Kidney (tissue), 22 donors: ENCODE measurements at places on chromosomes 6 and 20.

DNA sequence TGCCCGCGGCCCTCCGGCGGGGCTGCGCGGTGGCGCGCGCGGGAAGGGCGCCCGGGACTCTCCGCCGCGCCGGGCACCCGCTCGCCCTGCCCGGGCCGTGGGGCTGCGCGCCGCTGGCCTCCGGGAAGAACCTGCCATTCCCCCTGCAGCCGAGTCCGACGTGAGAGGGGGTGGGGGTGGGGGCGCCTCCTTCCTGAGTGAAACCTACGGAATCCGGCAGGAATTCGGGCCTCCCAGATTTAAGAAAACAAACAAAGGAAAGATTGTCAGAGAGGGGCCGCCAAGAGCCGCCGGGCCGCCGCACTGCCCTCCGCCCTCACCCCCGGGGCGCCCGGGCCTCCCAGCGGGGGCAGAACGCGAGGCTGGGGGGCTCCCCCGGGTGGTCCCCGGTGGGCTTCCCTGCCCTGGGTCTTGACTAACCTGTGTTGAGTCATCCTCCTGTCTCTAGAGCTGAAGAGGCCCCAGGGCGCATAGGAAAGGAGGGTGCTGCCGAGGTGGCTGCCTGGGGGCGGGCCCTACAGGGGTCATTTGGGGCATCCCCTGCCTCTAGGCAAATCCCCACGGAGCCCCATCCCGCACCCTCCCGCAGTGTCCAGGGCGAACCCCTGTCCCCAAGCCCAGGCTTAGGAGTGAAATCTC, 42.2 kb upstream of the FOXP4 start:
- DNase-seq: peak; percentile 78

GRCh38 chr6:26351544-26351953, 13.4 kb upstream of the BTN3A2 start:
- DNase-seq: peak; percentile 23

- no peak for DNase-seq
Observed at GRCh38 chr20:40463171-40463570, 225.9 kb downstream of the MAFB start.

DNA sequence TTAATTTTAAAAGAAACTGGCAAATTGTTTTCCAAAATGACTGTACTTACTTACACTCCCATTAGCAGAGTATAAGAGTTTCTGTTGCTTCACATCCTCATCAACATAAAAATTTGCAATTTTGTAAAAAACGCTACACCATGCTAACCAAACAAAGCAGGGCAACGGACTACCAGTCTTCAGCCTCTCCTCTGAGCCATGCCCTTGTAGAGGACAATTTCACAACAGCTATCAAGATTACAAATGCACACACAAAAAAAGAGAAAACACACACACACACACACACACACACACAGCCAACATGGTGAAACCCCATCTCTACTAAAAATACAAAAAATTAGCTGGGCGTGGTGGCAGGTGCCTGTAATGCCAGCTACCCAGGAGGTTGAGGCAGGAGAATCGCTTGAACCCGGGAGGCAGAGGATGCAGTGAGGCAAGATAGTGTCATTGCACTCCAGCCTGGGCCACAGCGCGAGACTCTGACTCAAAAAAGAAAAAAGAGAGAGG, 4.1 kb upstream of the ADISSP start:
- DNase-seq: no peak

DNA sequence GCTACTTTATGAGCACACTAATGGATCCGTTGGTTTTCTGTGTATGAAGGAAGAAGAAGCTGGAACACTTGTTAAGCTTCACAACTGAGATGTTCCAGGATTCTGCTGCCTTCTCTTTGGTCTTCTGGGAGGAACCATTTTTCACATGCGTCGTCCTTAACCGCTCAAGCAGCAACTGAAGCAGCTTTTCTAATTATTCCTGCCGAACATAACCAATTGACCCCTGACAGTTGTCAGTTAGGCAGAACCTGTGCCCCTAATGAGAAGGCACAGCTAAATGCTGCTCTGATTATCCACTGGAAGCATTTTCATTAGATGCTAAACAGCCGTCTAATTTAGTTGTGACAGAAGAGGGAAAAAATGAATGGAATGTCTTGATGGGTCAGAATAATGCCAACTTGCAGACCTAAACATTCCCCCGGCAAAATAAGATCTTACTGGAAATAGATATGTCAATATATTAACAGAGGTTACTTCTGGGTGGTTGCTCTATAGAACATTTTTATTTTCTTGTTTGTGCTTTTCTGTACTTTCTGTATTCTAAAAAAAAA, 85.0 kb upstream of the SMLR1 start:
- DNase-seq: peak; percentile 6

- DNase-seq: peak; percentile 87
Observed at GRCh38 chr6:31776485-31776988, 591 bp downstream of the VWA7 start.

DNA sequence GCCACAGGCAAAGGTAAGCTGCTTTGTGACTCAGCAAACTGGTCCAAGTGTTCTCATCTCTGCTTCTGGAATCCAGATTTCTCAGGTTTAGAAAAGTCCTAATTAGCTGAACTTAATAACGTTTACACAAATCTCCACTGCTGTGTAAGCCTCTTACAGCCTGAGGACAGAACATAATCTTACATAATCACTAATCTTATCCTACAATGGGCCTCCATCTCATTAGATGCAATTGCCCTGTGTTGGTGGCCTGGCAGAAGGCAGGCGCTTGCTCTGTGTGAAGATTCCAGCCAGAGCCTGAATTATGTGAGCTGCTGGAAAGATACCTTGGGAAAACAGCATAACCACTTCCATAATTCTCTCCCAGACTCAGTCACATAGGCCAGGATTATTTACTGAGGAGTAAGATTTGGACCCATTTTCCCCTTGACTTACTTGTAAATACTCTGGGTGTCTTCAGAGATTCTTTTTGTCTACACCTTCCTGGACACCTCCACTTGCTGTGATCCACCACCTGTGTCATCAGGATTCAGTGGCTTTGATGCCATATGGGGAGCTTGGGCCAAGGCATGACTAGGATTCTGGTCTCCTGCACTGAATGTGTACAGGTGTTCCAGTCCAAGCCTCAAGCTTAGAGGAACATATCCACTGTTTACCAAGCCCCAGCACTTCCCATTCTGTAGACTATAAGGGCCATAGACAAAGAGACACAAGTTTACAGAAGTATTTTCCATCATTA, 104.4 kb downstream of the C6orf118 start:
- no peak for DNase-seq

GRCh38 chr6:28771401-28772267, 152.2 kb downstream of the TRIM27 start:
- DNase-seq: no peak

DNA sequence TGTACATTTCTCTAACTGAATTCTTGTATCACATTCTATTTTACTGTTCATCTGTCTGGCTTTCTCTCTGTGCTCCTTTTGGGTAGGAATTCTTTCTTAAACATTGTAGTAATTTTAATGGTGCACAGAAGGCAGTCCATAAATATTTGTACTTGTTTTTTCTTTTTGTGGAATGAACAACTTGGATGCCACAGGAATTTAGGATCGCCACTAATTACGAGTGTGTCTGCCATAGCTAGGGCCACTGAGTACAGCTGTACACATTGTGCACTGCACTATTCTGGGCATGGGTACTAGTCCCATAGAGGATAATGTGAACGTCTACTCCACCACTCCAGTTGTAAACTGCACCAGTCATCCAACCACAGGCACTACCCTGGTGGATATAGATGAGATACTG, 39.3 kb upstream of the TMEM200A start:
- DNase-seq: no peak

- no peak for DNase-seq
Observed at GRCh38 chr6:154885214-154885613, 109.9 kb upstream of the TIAM2 start.

GRCh38 chr6:14598017-14598864, 480.7 kb downstream of the CD83 start:
- no peak for DNase-seq

DNA sequence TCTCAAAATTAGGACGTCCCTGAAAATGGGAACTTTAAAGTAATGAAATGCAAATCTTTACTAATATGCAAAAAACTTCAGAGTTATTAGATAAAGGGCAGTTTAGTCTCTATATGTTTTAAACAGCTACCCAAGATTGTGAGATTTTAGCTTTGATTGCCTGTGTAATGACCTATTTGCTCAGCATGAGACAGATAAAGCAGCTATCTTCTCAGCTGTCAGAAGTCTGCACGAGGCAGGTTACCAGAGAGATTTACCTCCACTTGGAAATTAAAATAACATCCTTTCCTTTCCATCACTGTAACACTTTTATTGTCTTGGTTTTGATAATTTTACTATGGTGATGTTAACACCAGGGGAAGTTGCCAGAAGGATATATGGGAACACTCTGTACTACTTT, 436.6 kb upstream of the OPRM1 start:
- no peak for DNase-seq

GRCh38 chr6:45478240-45478639, 100.5 kb upstream of the SUPT3H start:
- no peak for DNase-seq

DNA sequence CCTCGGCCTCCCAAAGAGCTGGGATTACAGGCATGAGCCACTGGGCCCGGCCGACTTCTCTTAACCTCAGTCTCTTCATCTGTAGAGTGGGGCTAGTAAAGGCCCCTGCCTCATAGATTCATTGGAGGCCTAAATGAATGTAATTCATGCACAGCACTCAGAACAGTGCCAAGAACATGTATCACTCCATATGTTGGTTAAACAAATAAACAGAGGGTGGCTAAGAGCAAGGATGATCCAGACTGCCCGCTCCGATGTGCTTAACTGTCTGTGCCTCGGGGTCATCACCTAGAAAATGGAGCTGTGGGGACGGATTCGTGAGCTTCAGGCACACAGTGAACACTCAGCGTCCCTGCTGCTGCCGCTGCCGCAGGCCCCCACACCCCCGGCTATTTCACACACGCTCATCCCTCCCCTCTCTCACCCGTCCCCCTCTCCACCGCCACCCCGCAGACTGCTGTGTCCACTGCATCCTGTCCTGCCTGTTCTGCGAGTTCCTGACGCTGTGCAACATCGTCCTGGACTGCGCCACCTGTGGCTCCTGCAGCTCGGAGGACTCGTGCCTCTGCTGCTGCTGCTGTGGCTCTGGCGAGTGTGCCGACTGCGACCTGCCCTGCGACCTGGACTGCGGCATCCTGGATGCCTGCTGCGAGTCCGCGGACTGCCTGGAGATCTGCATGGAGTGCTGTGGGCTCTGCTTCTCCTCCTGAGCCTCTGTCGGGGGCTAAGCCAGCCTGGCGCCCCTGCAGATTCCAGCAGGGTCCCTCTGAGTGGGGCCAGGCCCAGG, 14.8 kb downstream of the MDFI start:
- DNase-seq: peak; percentile 58

DNA sequence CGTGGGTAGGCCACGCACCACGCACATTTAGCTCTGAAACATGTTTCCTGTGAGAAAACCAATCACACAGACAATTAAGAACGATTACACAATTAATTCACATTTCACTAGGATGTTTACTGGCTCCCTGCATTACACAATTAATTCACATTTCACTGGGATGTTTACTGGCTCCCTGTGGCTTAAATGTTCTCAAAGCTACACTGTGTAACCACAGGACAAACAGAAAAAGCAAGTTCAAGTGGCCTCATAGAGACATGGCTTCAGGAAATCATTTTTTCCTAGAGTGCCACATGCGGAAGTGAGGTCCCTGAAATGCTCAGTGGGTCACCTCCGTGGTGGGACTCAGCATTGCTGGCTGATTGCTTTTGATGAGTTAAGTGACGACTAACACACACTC, 61.7 kb upstream of the XRN2 start:
- no peak for DNase-seq

DNA sequence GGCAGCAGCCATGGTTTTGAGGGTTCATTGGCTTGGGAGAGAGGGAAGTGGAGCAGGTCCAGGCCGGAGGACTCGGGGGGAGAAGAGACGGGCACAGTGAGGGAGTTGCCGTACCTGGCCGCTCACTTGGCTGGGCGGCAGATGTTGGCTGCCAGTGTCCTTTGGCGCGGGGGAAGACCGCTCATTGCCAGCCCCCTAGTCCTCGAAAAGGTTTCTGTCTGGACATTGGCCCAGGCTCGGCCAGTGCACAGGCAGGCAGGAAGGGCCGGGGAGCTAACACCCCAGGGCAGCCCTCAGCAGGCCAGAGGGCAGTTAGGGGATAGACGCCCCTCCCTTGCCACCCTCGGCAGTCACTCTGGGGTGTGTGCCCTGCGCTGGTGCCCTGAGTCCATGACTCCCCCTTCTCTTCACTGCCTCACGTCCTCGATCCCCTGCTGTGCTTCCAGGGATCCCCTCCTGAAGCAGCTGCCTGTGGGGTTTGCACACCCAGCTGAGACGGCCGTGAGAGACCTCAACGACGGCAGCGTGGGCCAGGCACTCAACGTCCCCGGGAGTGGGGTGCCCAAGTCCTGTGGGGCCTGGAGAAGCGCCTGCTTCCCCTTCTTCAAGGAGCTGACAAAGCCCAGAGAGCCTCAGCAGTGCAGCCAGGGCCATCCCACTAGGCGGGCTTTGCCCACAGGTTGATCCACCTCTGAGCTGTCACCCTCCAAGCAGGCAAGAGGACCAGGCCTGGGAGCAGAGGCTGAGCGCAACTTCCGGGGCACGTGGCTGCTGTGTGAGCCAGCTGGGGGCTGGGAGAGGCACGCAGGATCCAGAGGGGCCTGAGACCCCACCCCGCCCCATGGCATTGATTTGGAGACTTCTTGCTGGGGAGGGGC, 20.4 kb downstream of the RBM38 start:
- no peak for DNase-seq

- peak; percentile 44 for DNase-seq
Observed at GRCh38 chr6:127267646-127268625, 1.3 kb downstream of the RNF146 start.
